ENCODE measurements at places on chromosomes 12 and 14.

DNA sequence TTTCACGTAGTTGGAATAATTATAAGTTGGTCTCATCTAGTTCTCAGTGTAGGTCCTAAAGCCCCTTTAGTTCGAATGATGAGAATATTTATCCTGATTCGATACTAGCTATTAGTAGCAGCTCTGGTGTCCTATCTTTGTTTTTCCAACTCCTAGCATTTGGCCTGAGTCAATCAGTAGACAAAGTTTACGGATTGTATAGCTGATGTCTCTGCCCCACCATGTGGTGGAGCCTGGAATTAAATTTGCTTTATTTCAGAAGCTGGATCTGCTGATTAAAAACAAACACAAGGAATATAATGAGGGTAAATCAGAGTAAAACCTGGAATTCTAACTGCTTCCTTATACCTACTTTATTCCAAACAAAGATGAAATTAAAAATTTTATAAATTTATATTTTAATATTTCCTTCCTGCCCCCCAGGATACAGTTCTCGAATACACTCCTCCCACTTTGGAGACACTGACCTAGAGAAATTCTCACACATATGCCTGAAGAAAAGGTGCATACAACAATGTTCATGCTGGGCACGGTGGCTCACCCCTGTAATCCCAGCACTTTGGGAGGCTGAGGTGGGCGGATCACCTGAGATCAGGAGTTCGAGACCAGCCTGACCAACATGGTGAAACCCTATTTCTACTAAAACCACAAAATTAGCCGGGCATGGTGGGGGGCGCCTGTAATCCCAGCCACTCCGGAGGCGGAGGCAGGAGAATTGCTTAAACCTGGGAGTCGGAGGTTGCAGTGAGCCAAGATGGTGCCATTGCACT is 7.6 kb upstream of the BRMS1L start:
- DNase-seq = no peak

GRCh38 chr12:51898506-51898905 is 8.8 kb upstream of the ACVRL1 start:
- DNase-seq = no peak

DNA sequence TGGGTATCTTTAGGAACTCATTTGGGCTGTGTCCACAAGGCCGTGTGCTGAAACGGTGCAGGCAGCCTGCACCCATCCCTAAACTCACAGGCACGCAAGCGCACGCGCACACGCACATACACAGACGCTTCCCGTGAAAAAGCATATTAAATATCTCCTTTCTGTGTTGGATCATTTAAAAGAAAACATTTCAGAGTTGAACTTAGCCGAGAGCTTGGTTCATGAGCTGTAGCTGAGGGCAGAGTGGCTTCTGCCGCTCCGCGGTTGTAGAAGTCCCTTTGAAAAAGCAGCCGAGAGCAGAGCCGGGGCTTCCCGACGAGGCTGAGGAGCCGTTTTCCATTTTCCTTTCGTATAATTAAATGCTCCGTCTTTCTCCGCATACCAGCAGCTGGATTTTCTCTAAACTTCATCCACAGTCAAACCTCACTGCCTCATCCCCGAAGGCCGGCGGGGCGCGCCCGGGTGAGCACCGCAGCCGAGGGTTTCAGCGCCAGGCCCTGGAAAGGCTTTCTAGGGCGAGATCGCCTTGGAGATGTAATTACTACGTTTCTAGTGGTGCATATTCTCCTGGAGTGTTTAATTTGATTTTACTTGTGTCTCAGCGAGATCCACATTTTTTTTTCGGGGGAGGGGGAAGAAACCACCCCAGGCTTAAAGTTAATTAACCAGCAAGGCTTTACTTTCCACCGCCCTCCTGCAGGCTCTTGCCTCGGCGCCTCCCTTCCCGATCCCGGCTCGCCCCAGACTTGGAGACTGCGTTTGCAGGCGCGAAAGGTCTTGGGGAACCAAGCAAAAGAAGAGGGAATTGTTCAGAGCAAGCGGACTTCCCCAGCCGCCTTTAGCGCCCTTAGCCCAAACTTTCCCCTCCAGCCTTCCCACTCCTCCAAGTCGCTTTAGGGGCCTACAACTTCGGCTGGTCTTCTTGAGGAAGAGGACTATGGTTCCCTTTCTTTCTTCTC is 3.0 kb upstream of the HOXC13 start:
- peak; percentile 38 for DNase-seq

DNA sequence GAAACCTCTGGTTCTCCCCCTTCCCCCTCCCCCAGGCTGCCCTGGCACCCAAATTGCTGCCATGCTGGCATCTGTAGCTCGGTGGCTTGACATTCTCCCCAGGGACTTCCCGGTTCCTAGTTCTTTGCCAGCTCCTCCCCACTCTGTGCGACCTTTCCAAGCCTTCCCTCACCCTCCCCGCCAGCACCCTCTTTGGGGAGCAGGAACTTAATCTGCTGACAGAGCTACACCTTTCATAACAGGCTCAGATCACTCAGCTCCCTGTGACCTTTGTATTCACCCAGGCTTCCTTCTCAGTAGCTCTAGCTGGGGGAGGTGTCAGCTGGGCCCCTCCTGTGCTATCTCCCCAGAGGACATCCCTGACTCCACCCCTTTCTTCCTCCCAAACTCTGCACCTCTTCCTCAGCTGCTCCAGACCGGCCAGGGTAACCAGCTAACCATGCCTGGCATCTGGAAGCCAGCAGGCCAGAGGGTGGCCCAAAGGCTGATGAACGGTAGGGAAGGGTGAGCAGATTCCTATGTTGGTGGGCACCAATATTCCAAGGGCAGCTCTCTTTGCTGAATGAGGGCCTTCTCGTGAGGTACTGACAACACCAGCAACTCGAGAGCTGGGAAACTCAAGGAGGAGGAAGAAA is 1.8 kb upstream of the COX14 start:
- no peak for DNase-seq

GRCh38 chr14:20734430-20734806 is 11.3 kb upstream of the EDDM3A start:
- DNase-seq = no peak

GRCh38 chr14:63682727-63683593 is 41.3 kb upstream of the WDR89 start:
- DNase-seq = no peak

- DNase-seq = no peak
Measured at GRCh38 chr12:106389151-106389550, 31.6 kb downstream of the POLR3B start.

DNA sequence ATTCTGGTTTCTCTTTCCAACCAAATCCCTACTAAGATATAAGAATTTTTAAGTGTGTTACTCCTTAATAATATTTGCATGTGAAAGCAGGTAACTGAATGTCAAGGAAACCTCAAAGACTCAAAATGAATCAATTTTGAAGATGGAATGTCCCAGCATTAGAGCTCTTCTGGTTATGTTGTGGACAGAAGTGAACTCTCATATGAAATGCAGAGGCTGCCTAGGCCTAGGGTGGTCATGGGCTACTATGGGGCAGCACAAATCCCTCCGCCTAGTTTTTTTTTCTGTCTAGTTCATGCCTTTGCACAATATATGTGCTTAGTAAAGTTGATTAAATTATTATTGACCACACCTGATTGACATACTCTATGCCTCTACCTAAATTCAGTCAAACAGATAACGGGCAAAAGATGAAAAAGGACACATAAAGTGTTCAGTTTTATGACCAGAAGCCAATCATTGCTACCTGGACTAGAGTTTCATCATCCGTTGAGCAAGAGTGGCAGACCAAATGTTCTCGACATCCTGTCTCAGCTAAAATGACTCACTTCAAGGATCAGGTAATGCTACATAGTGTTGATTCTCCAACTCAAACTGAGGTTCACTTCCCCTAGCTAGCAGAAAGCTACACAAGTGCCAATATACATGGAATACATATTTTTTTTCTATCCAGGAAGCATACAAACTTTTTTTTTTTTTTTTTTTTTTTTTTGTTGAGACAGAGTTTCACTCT is 1211.4 kb downstream of the VRK1 start:
- DNase-seq = no peak

- no peak for DNase-seq
Measured at GRCh38 chr12:54606556-54606955, 18.1 kb upstream of the PPP1R1A start.

- DNase-seq = peak; percentile 64
Measured at GRCh38 chr14:66383257-66383656, 102.9 kb upstream of the CCDC196 start.

- DNase-seq = no peak
Measured at GRCh38 chr12:90979951-90980350, 24.8 kb downstream of the EPYC start.

DNA sequence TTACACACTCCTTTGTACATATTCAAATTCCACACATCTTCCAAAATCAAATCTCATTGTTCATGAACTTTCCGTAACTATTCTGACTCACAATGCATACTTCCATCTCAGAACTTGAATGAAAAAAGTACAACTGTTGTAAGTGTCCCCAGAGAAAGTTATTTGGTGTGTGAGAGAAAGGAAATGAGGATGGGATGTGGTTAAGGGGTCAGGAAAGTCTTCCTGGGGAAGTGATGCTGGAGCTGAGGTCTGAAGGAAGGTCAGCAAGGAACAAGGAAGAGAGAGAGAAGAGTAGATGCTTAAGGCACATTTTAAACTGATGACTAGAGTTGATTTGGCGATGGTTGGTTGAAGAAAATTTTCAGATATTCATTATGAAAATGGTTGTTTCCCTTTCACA is 340.0 kb upstream of the STXBP6 start:
- DNase-seq = no peak

GRCh38 chr12:88267630-88268029 is 125.5 kb downstream of the TMTC3 start:
- no peak for DNase-seq

- DNase-seq = peak; percentile 87
Measured at GRCh38 chr12:109679501-109680263, 33.9 kb upstream of the FAM222A start.

GRCh38 chr14:25250516-25250915 is 200.6 kb upstream of the STXBP6 start:
- DNase-seq = no peak

DNA sequence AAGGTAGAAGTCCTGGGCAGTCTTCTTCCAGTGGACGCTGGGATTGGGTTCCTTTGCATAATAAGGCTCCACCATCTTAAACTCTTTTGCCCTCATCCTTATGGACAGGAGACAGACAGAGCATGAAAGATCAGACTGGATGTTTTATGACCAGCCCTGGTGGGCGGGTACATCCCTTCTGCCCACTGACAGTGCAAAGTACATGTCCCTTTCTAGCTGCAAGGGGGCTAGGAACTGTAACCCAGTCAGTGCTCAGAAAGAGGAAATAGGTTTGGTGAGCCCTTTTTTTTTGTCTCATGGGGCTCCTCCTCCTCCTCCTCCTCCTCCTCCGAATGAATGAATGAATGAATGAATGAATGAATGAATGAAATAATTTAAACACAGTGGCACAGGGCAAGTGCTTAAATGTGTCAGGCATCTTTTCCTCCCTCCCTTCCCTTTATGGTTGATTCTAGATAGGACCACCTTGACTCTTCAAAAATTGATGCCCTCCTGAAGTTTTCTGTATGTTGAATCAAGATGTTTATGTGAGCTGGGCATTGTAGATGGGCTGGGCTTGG is 36.4 kb upstream of the HNF1A start:
- DNase-seq = no peak

DNA sequence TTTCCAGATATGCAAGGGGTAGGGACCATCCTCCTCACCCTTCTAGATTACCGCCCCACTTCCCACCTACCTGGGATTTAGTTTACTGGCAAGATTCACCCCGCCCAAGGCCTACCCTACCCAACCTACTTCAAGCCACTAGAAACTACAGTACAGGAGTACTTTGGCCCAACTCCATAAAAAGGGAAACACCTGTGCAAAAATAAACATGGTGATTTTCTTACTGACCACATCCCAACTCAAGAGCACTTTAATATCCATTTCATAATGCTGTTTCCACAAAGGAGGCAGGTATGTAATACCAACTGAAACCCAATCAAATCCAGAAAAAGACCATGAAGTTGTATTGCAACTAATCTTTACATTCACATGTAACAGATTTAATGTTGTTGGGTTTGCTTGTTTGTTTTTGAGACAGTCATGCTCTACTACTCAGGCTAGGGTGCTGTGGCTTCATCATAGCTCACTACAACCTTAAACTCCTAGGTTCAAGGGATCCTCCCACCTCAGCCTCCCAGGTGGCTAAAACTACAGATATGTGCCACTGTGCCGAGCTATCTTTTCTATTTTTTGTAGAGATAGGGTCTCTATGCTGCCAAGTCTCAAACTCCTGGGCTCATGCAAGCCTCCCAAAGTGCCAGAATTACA is 41.7 kb upstream of the RAP1B start:
- DNase-seq = no peak

DNA sequence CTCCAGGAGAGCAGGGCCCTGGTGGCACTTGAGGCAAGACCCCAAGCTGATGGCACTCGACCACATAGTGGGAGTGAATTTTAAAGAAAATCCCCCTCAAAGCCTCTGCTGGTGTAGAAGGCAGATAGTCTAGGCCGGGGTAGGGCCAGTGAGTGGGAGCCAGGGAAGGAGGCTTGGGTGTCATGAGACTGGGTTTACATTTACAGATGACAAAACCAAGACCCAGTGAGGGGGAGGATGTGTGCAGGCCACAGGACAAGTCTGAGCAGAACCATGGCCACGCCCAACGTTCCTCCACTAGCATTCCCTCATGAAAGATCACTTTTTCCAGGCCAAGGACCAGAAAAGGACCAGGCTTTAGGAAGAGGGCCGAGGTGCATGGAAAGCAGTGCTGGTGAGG is 42.0 kb downstream of the EVL start:
- DNase-seq = no peak

DNA sequence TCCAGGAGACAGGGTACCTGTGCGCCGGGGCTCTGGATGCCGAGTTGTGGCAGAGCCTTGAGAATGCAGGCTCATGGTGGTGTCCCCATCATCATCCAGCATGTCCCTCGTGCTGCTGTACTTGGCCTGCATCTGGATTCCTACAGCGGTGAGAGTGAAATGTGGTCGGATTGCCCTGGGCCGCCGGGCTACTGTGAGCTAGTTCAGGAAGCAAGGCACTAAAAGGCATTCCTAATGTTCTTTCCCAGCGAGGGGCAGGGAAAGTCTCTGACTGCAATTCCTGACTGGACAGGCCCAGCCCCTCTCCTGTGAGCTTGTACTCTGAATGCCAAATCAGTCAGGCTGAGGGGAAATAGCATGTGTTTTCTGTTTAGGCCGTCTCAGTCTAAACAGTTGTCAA is at the start of gene CLEC1A:
CLEC1A (minus strand) TSS at position 195 of the 400 bp plus-strand sequence; CDS start at position 132, 63 bp downstream.
- peak; percentile 68 for DNase-seq

DNA sequence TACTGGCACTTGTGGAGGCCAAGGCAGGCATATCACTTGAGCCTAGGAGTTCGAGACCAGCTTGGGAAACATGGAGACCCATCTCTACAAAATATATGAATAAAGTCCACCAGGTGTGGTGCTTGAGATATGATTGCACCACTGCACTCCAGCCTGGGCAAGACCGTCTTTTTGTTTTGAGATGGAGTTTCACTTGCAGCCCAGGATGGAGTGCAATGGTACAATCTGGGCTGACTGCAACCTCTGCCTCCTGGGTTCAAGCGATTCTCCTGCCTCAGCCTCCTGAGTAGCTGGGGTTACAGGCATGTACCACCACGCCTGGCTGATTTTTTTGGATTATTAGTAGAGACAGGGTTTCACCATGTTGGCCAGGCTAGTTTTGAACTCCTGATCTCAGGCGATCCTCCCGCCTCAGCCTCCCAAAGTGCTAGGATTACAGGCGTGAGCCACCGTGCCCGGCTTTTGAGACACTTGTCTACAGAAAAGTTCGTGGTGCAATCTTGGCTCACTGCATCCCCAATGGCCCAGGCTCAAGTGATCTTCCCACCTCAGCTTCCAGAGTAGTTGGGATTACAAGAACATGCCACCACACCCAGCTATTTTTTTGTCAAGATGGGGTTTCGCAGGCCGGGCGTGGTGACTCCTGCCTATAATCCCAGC is 16.3 kb upstream of the ATP5F1B start:
- no peak for DNase-seq

- DNase-seq = no peak
Measured at GRCh38 chr14:103908580-103908979, 19.7 kb upstream of the TDRD9 start.
